EL (cell line): ENCODE measurements at places on chromosomes 6 and 20.
A peak's percentile ranks its signal among the peaks of the same experiment; 100 is the strongest.

GRCh38 chr6:53066077-53066417 is 843 bp downstream of the FBXO9 start:
- DNase-seq = peak; percentile 60

DNA sequence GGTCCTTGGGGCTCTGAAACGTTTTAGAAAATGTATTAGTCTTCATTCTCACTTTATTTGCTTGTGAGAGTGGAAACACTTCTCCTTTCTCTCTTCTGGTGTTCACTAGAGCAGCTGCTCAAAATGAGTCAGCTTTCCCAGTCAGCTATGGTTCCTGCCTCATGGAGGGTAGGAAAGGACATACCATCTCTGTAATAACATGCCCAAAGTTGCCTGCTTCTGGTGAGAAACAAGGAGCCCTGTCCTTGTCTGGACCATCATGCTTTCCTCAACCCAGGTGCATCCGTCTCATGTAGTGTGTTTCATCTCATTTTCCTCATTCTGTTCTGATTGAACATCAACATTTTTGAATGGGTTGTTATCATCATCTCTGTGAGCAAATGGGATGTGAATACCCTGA is 17.1 kb upstream of the TINAG start:
- DNase-seq = peak; percentile 65

DNA sequence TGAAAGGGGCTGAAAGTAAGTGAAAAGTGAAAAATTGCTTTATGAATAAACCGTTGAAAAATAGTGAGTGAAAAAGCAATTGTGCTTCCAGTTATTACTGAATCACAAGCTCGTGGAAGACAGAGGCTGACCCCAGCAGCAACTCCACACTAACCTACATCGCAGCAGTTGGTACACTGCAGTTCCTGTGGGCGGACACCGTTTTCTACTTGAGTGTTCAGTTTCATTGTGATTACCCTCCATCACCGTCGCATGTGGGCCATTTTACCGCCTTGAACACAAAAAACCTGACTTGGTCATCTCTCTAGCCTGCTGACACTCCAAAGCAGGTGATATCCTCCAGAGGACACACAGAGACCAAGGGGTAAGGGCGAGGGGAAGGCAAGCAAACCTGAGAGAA is 28.4 kb downstream of the PRDM1 start:
- no peak for DNase-seq

DNA sequence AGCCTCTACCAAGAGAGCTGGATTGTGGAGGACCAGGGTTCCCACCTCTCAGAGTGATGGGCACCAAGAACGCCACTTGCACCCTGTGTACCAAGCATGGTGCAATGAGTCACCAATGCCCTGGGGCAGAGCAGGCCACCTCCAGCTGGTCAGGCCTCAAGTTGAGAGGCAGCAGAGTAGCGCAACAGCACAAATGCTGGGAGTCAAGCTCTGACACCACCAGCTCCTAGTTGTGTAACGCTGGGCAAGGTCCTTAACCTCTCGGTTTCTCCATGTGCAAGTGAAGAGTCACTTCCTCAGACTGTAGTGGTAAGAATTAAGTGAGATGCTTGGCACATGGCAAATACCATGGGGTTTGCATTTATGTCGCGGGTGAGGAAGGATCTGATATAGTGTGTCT is 25.6 kb downstream of the GFOD1 start:
- DNase-seq = peak; percentile 50

DNA sequence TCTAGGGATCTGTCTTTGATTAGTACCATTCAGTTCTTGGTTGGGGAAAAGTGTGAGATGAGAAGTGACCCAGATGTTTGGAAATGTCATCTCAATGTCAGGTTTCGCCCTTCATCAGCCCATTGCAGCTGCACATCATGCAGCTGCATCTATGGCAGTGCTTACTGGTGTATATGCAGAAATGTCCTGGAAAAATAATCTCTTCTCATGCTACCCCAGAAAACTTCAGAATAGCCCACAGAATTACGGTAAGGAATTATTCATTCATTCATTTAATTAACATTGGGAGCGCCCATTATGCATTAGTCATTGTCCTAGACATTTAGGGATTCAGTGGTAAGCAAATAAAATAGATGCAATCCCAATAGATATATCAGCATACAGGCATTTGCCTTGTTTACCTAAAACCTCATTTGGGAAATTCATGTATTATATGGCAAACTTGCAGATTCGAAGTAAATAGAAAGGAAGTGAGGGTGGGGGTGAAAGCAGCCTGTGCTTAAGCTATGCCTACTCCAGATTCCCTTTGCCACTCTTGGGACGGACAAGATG is 89.2 kb downstream of the PDE7B start:
- no peak for DNase-seq

GRCh38 chr20:7305976-7306375 is 538.5 kb downstream of the BMP2 start:
- DNase-seq = no peak

DNA sequence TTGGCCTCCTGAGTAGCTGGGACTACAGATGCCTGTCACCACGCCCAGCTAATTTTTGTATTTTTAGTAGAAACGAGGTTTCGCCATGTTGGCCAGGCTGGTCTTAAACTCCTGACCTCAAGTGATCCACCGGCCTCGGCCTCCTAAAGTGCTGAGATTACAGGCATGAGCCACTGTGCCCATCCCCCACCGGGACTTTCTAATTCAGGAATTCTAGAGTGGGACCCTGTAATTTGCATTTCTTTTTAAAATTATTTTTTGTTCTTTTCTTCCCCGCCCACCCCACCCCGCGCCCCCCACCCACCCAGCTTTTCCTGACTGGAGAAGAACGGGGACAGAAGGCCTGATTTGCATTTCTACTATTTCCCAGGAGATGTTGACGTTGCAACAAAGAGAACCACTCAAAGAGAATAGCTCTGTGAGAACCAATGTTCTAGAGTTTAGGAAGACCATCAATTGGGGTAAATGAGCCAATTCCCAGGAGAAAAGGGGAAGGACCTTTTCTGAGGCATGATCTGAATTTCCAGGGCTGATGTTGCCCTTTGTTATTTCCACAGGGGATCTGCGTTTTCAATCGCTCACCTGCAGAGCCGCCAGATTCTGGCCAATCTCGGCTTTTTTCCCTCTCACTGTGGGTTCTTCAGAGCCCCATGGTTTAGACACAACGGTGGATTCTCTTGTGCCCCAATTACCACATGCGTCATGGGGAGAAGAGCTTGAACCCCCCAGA is 33.2 kb upstream of the TFAP2C start:
- DNase-seq = no peak

- DNase-seq = no peak
These were observed 293.2 kb downstream of the QKI start for GRCh38 chr6:163707387-163708355.

DNA sequence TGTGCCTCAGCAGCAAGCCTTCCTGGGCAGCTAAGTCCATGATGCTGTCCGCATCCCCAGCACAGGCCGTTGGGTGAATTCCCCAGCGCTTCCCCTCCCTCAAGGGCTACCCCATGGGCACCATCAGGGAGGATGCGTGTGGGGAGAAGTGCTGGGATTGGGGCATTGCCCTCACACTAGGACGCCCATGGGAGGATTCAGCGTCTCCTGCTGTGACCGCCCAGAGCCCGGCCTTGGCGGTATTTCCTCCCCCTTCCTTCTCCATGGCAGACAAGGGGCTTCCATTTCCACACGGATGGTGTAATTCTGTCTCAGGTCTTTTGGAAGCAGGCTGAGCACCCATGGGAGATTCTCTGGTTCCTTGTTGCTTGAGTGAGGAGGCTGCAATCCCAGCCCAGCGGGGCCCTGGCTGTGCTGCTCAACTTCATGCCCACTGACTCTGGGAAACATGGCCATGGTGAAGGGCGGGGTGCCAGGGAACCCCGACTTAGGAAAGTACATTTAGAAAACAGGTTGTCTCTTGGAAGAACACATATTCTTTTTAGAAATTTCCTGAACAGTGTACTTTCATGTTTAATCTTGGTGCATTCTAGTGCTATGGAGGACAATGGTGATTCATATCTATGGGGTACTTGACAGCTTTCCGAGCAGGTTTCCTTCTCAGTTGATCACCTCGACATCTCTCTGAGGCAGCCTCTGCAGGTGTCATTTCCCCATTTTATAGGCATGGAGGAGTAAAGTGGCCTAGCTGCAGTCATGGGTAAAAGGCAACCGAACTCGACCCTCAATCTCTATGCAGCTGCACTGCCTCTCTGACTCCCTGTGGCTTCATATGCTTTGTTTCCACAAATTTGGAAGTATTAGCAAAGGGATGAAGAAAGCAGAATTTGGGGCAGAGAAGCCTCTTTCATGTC is 178.2 kb upstream of the CST7 start:
- no peak for DNase-seq

- DNase-seq = no peak
These were observed 87.3 kb downstream of the TOX2 start for GRCh38 chr20:44001667-44002596.

GRCh38 chr6:142728364-142728763 is 216.6 kb downstream of the HIVEP2 start:
- no peak for DNase-seq

- no peak for DNase-seq
These were observed 130.9 kb downstream of the QKI start for GRCh38 chr6:163545370-163545769.

DNA sequence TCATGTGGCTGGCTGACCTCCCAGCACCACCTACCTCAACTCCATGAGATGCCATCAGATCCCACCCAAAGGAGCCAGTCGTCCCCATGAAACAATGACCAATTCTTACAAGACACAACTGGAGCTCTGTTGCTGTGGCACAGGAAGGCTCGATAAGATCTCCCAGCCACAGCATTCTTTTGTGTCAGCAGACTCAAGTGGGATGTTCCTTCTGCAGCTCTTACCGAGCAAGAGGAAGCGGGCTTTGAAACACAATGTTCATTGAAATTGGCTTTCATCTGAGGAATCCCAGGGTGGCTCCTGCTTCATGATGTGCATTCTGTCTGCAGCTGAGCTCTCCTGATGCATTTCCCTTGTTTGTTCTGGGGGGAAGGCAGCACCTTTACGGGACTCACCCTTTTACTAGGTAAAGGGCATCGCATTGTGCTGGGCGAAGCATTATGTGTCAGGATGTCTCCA is 222.0 kb upstream of the SGK1 start:
- DNase-seq = no peak

DNA sequence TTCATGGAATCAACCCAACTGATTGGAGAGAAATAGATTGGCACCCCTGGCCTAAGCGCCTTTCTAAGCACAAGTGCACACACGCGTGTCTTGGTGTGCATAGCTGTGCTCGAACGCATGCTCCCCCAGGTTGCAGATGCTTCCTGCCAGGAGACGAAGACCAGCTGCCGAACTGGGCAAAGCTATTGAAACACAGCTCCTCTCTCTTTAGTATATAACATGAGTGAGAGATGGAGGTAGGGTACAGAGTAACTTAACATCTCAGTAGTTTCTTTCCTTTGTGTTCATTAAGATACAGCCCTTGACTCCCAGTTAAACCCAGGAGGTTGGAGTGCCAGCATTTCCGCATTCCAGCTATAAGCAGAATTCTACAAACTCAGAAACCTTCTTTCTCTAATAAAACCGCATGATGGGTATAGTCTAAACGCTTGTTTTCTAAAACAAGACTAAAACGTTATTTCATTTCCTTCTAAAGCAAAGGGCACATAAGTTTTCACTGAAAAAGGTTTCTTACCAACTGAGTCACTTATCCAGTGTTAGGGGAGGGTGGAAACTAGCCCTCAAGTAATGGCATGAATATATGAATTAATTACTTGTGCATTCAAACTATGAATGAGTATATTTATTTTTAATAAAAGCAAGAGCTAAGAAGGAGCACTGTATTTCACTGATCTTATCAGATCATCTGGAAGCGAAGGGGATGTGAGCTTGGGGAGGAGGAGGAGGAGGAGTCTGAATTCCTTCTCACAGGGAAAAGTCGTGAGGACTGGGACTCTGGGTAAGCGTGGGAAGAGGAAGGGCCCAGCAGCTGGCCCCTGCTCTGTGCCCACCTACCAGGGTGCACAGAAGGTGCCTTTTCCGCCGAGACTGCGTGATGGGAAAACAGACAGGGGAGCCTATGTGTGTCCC is 179.2 kb downstream of the TMEM242 start:
- DNase-seq = peak; percentile 49

DNA sequence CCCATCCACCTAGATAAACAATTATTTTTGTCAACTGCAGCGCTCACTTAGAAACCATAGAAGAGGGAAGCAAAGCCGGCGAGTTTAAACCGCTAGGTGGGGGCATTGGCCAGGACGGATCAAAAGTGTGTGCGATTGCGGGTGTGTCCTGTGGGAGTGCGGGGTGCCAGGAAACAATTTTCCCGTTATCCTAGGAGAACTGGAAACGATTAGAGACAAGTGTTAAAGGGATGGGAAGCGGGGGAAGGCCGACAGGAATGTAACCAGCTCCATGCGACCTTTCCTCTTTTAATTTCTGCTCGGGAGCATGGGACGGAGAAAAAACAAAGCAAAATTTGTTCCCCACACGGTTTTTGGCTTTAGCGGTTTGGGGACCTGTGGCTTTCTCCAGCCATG is 2.8 kb upstream of the HTR1B start:
- DNase-seq = peak; percentile 75

GRCh38 chr20:57811374-57812020 is 101.7 kb upstream of the PMEPA1 start:
- DNase-seq = no peak

DNA sequence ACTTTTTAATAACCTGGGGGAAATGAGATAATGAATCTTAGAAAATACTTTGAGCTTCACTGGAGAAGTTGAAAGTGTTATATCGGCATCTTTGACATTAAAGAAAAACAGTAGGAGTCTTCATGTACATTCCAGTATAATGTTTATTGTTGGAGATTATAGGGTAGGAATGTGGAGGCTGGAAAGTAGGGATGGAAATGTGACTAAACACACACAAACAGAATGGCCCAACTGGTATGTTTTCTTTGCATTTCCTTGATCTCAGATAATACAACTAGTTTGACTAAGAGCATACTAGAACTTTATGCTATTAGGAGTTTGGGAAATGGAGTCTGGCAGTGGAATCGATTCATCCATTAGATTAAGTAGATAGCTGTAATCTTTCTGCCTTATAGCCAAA is 10.1 kb upstream of the BAG2 start:
- DNase-seq = peak; percentile 34

- no peak for DNase-seq
These were observed 17.1 kb upstream of the KLHL31 start for GRCh38 chr6:53682632-53683031.

DNA sequence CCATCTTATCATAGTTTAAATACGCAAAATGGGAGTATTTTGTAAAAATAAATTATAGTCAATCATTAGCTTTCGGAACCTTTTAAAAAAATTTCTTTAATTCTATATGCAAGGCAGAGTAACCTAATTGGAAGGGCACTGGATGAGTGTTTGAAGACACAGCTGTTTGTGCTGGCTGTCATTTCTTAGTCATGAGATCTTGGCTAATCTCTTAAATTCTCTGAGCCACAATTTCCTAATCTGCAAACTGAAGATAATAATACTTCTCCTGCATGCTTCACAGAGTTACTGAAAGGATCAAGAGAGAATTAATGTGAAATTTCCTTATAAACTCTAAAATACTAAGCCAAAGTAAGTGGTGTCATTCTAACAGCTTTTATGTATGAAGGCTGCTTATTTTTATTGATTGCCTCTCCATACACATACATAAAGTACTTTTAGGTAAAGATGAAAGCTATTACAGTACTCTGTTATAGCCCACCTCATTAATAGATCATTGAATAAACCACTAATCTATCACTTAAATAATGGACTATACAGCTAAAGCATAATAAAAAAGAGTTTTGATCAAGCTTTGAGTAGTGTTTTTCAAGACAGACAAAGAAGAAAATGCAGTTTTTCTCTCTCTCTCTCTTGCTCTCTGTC is 383.7 kb upstream of the IRAK1BP1 start:
- DNase-seq = no peak
